ENCODE measurements at places on chromosomes 5 and 9.

- peak; percentile 54 for DNase-seq
Observed at GRCh38 chr5:1668141-1668721, 131.4 kb downstream of the MRPL36 start.

GRCh38 chr5:68225188-68225910 lies 9.8 kb downstream of the PIK3R1 start:
- DNase-seq = no peak

- DNase-seq = peak; percentile 30
Observed at GRCh38 chr5:3827624-3828023, 232.0 kb downstream of the IRX1 start.

- DNase-seq = no peak
Observed at GRCh38 chr9:87657190-87657589, 68.7 kb upstream of the CTSL start.

DNA sequence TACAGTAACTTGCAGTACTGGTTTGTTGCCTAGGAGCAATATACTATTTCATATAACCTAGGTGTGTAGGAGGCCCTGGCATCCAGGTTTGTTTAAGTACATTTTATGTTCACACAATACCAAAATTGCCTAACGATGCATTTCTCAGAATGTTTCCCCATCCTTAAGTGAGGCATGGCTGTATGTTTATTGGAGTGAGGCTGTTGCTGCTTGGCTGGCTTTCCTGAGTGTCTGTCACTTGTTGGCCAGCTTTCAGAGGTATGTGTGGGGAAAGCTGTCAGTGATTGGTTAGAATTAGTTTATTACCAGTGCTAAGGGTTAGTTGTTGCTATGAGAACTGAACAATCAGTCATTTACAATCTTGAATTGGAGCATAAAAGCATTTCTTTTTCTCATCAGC lies 154.1 kb upstream of the CDH12 start:
- DNase-seq = no peak

GRCh38 chr9:91271156-91271555 lies 90.6 kb downstream of the AUH start:
- DNase-seq = no peak

- no peak for DNase-seq
Observed at GRCh38 chr9:134253606-134254205, 72.5 kb upstream of the RXRA start.

DNA sequence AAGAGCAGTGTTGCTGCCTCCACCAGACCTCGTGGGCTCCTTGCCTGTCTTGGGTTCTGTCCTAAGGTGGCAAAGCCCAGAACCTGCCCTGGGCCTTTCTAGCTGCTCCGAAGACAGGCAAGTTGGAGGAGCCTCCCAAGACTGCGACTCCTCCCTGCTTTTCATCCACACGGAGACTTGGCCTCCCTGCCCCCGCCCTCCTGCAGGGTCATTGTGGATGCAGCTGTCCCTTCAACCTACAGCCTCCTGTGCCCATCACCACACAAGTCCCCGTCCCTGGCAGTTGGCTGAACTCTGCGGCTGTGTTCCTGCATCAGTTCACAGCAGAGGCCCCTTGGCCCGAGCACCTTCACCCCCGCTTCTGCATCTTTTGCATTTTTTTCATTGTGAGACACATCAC lies 59.2 kb downstream of the WNK2 start:
- DNase-seq = no peak

GRCh38 chr5:150338546-150338945 lies 19.0 kb upstream of the TCOF1 start:
- DNase-seq = no peak

DNA sequence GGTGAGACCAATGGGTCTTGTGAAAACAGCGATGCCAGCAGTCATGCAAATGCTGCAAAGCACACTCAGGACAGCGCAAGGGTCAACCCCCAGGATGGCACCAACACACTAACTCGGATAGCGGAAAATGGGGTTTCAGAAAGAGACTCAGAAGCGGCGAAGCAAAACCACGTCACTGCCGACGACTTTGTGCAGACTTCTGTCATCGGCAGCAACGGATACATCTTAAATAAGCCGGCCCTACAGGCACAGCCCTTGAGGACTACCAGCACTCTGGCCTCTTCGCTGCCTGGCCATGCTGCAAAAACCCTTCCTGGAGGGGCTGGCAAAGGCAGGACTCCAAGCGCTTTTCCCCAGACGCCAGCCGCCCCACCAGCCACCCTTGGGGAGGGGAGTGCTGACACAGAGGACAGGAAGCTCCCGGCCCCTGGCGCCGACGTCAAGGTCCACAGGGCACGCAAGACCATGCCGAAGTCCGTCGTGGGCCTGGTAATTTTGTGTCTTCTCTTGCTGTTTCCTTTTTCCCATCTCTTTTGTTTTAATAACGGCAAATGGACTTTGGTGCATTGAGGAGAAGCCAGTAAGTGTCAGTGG lies 98.0 kb downstream of the EHMT1 start:
- DNase-seq = no peak

- no peak for DNase-seq
Observed at GRCh38 chr5:126927429-126927828, 102.9 kb downstream of the MARCHF3 start.

DNA sequence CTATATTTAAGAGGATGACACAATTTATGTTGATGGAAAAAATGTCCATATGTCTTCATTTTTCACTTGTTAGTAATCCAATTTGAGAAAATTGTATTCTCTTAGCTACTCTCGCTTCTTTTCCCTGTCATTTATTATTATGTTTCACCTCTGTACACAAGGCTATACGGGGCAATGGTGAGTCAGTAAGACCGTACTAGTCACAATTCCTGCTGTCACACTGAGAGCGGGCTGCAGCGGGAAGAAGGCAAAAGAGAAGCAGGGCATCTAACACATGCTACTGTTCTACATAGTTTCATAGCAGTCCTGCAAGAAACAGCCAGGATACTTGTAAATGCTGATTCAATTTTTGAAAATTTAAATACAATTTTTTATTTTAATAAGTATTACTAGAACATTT lies 23.3 kb upstream of the PRDM9 start:
- DNase-seq = no peak

DNA sequence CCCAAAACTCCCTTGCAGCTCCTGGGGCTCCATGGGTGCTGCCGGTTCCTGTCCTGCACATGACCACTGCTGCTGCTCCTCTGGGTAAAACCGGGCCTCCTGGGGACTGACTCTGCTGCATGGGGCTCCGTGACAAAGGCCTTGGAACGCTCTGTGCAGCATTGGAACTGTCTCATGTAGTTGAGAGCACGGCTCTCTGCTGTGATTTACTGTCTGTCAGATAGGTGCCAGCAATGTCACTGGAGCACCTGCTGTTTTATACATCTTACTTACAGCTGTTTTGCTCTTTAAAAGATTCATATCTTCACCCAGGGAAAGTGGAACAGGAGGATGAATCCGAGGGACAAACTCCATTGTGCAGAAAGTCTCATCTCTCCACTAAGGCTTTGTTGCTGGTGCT lies 138.1 kb downstream of the YIPF5 start:
- DNase-seq = no peak

DNA sequence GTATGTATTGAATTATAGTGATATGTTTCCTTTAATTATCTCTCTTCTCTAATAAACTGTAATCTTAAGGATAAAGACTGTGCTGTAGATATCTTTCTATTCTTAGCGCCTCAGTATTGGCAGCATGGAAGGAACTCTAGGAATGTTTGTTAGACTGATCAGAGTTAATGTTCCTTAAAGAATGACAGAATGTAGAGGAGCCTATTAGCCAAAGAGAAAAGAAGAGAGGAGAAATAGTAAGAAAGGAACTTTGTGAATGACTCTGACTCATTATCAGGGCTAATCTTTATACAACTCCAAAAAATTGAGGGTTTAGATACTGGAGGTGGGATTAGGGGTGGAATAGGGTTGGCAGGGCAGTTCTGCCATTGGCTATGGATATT lies 59.0 kb upstream of the NUDT12 start:
- no peak for DNase-seq

GRCh38 chr9:126428534-126429175 lies 102.0 kb downstream of the MVB12B start:
- DNase-seq = no peak

DNA sequence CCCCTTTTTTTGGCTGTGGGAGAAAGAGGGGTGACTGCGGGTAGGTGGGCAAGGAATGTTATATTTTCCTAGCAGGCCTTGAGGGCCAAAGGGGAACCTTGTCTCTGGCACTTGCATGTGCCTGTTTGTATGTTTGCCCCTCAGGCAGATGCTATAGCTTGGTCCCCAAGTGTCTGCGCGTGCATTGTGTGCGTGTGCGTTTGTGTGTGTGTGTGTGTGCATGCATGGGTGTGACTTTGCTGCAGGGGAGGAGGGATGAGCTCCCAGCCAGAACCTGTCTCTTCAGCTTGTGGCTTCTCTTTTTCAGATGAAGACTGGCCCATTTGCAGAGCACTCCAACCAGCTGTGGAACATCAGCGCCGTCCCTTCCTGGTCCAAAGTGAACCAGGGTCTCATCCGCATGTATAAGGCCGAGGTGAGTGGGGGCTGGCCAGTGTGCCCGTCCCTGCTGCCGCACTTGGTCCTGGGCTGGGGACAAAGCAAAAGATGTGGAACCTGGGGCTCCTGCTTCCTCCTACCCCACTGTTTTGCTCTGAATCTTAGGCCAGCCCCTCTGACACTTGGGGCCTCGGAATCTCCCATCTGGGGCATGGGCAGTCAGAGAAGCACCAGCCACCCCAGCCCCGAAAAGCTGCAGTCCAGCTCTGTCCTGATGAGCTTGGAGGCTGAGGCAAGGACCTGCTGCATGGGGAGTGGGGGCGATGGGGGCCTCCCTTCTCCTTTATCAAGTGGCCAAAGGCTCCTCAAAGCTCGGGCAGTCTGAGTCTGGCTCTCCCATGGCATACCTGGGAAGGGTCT lies 31.1 kb downstream of the PTPA start:
- no peak for DNase-seq

GRCh38 chr9:33189331-33189791 lies 22.2 kb upstream of the B4GALT1 start:
- no peak for DNase-seq

- DNase-seq = peak; percentile 33
Observed at GRCh38 chr9:120892748-120893610, 16.0 kb upstream of the PHF19 start.

GRCh38 chr5:102865510-102866236 lies 110.6 kb downstream of the PAM start:
- no peak for DNase-seq

DNA sequence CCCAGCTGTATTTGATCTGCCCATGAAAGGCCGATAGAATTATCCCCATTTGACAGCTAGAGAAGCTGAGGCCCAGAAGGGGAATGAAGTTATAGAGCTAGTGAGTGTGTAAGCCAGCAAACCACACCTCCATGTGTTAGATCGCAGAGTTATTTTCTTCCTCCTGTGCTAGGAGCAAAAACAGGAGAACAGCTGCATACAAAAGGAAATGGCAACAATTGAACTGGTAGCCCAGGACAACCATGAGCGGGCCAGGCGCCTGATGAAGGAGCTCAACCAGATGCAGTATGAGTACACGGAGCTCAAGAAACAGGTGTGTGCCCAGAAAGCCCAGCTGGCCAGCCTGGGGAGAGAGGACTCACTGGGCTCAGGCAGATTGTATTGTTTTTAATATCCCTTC lies 30.4 kb downstream of the RAB14 start:
- no peak for DNase-seq

DNA sequence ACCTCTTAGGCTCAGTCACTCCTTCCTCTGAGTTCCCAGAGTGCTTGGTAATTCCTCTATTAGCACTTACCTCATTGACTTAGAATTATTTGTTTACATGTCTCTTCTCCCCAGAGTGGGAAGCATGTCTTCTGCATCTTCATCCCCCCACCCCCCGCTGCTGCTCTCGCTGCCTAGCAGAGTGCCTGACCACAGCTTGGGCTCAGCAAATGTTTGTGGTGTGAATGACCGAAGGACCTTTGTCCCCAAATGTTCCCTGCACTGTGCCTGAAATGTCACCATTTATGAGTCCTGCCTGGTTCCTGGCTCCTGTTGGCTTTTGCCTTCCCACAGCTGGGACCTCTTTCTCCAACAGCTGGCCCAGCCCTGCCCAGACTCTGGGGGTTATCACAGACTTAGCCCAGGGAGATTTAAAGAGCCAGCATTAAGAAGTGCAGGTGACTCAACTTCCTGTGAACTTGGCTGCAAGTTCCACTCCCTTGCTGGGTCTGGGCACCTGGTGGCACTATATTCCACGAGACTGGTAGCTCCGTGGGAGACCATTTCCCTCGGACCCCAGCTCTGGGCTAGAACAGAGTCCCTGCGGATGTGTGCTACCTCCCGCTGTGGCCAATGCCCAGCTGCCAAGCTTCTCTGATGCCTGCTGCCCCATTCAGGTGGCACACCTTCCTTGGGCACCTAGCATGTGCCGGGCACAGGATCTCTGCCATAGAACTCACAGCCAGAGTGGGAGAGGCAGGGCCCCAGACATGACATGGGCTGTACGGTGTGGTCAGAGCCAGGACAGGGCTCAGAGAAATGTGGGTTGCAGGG lies 1.8 kb upstream of the HMCN2 start:
- DNase-seq = no peak

GRCh38 chr9:131045300-131046092 lies 36.5 kb downstream of the LAMC3 start:
- DNase-seq = peak; percentile 66

GRCh38 chr9:5819174-5819573 lies 13.7 kb downstream of the ERMP1 start:
- DNase-seq = no peak

GRCh38 chr9:109990541-109990940 lies 210.5 kb downstream of the PALM2AKAP2 start:
- no peak for DNase-seq

DNA sequence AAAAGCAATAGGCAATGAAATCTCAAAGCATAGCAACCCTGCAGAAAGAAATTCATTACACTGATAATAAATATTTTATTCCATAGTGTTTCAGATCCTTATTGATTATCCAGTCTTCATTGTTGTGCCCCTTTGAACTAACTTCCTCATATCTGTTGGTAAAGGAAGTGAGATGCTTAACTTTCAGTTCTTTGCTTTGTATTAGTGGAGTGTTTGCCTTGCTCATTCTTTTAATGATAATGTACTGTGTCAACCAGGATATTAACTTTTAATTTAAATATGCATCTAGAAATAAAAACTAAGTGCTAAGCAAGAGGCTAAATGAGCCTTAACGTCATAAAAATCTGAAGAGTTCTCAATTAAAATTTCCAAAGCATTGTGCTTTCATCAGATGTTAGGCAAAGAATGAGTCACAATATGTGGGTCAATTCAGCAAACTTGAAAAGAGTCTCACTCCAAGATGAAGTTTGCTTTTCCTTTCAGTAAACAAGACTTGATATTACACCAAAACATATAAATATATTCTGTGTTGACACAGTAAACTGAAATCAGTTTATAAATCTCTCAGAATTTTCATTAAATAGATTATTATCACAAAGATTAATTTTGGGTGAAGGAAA lies 105.9 kb downstream of the GIN1 start:
- no peak for DNase-seq

All from K562 (cell line).